ENCODE measurements at places on chromosomes 4 and X.
A peak's percentile ranks its signal among the peaks of the same experiment; 100 is the strongest.

DNA sequence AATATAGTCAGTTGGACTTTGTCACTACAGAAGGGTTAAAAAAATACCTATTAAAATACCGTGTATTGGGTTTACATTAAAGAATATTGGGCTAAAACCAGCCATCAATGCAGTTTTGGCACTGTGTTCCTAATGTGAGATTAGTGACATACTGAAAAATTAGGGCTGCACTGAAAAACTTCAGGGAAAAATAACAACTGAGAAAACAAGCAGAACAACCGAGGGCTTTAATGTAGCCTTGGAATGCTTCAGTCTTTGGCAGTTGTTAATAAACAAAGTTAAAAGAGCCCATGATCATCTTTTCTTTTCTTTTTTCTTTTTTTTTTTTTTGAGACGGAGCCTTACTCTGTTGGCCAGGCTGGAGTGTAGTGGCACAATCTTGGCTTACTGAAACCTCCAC lies 12.4 kb downstream of the STAG2 start:
- DNase-seq = no peak

DNA sequence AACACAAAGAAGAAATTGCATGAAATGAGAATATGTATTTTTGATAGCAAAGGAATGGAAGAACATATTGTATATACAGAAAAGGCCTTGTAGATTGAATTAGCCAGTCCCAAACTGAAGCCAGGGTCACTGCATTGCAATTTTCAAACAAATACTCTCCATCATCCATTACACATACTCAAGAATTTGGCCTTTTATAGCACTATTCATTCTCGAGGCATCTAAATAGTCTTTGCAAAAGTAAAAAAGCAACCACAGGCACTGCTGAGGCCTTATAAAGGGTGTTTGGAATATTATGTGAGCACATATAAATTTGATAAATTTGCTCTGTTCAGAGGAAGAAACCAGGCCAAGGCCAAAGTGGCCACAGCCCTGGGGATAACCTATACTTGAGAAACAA lies 123.0 kb downstream of the ZNF827 start:
- no peak for DNase-seq

GRCh38 chr4:37721995-37722638 lies 35.9 kb upstream of the RELL1 start:
- no peak for DNase-seq

DNA sequence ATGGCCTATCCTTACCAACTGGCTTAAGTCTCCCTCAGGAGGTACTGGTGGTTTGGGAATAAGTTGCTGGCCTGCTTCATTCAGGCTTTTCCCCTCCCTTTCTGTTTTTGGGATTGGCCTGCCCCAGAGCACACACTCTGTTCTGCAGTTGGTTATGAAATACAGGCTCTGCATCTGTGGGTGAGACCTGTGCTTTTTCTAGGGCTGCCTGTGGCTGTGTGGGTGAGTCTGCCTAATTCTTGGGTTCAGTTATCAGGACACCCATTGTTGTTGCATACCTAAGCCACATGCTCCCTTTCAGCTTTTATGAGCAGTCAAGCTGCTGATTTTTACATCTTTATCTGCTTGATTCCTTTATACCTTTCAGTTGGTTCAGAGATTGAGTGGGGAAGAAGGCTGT lies 19.0 kb upstream of the CWH43 start:
- DNase-seq = no peak

GRCh38 chr4:136012220-136012619 lies 1520.1 kb downstream of the PCDH18 start:
- no peak for DNase-seq

DNA sequence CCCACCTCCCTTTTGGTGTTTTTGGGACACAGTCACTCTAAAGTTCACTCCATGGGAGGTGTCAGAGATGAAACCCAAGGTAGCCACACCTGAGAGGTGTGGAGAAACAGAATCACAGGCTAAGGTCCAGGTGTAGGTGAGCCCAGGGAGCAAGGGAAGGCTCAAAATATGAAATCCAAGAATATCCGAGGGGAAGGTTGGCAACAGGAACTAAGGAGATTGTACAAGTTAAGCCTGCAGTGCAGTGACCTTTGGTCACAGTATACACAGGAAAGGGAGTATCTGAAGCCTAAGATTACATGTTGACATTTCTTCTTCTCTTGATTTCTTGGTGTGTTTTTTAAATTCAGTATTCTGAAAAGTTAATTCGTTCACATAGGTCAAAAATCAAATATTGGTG lies 46.5 kb downstream of the PHF8 start:
- DNase-seq = no peak

GRCh38 chr4:76447393-76447851 lies 12.4 kb downstream of the SHROOM3 start:
- DNase-seq = no peak

GRCh38 chrX:80184854-80185253 lies 170.3 kb downstream of the TBX22 start:
- no peak for DNase-seq

GRCh38 chr4:118280501-118281218 lies 72.1 kb downstream of the PRSS12 start:
- peak; percentile 54 for DNase-seq

DNA sequence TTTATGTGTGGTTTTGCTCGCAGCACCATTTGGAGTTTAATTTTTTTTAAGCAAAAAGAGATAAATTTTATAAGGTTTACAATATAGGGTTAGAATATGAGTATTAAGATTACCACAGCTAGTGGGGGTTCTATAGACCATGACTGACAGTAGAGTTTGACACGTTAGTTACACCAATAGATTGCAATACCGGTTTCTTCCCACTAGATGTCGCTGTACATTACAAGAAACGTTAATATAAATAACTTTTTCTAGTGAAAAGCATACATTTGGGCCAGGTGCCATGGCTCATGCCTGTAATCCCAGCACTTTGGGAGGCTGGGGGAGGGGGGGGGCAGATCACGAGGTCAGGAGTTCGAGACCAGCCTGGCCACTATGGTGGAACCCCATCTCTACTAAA lies 433.6 kb downstream of the MAGEB5 start:
- DNase-seq = no peak

- DNase-seq = no peak
These were observed 1560.4 kb upstream of the TENM3 start for GRCh38 chr4:180682776-180683175.

GRCh38 chr4:41693629-41694028 lies 54.9 kb downstream of the PHOX2B start:
- no peak for DNase-seq

GRCh38 chr4:8761167-8761823 lies 110.3 kb downstream of the HMX1 start:
- no peak for DNase-seq

DNA sequence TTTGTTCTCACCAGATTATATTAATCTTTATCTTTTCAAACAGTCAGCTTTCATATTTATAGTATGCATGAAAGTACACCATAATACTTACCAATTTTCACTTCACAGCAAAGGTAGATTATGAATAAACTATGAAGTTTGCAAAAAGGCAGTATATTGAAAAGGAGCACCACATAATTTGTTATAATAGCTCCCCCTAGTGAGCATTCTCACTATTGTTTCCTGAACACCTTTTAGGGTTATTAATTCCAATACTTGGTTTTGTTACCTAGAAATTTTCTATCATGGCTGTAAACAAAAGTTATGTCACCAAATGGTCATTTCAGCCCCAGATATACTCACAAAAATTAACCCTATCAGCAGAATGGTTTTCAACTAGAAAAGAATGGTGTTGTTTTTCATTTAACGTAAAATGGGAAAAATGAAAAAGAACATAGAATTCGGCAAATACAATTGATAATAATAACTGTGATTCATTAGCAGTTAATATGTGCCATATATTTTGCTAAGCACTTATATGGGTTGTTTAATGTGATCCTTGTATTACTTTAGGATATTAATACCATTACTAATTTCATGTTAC lies 30.2 kb upstream of the NKX6-1 start:
- no peak for DNase-seq

- DNase-seq = peak; percentile 93
These were observed 29.6 kb upstream of the SPON2 start for GRCh38 chr4:1201851-1202525.

- no peak for DNase-seq
These were observed 271.8 kb upstream of the ARX start for GRCh38 chrX:25287521-25287920.

DNA sequence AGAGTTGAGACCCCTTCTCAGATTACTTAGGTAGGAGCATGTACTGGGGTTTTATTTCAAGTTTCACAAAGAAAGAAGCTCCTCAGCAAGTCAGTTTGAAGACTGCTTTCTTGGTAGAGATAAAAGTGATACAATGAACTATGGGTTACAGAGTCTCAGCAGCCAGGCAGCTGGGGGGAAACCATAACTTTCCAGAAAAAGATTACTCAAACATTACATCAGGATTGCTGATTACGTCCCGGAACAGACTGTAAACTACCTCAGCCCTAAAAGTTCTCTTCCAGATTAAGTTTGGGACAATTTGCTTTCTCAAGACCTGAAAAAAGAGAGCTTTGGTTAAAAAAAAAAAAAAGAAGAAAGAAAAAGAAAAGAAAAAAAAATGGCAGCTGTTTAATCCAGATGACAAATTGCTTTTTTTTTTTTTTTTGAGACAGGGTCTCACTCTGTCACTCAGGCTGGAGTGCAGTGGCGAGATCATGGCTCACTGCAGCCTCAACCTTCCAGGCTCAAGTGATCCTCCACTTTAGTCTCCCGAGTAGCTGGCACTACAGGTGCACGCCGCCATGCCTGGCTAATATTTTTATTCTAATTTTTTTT lies 16.6 kb downstream of the SAT1 start:
- no peak for DNase-seq

DNA sequence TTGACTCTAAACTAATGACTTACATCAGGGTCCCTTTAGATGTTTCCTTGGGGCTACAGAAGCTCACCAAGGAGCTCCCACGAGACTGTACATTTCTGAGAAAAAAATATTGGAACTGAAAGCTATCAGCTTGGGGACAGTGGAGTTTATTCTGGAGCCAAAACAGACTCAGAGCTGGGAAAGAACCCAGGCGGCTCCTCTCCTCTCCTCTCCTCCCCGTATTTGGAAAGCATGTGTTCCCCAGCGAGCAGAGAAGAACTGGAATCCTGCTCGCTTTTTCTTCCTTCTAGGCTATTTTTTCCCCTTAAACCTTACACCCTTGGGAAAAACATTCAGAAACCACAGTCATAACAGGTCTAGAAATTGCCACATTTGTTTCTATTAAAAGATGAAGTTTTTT lies 4.3 kb upstream of the MAP7D3 start:
- DNase-seq = no peak

DNA sequence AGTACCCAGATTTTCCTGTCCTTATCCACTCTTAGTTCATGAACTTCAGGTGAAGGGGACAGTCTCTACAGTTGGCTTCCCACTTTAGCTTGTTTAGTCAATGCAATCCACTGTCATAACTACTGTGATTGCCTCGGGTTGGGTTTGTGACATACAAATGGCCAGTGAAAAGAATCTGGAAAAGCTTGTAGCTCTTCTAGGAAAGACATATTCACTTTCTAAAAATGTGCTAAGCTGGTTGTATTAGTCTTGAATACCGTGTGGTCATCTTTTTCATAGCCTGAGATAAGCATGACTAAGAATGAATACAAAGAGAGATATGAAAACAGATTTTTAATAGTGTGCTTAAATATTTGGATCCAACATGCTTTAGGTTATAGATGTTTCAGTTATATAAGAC lies 1443.5 kb upstream of the IGFBP7 start:
- DNase-seq = no peak

- DNase-seq = no peak
These were observed 26.1 kb downstream of the ZFP42 start for GRCh38 chr4:188021548-188022249.

DNA sequence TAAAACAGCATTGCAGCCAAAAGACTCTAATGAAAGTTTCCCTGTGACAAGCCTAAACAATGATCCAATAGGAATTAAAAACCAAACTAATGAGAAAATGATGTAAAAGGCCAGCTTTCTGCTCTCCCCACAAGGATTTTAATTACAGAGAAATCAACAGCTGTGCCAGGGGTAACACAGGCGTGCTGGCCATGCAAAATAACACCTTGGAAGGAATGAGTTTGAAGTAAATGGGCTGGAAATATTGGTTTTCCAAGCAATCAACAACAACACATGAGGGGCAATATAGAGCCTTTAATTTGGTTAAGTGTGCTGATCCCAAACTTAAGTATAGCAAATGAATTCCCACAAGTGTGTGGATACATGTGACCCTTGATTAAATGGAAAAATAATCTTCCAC lies 56.9 kb downstream of the NDNF start:
- DNase-seq = no peak

DNA sequence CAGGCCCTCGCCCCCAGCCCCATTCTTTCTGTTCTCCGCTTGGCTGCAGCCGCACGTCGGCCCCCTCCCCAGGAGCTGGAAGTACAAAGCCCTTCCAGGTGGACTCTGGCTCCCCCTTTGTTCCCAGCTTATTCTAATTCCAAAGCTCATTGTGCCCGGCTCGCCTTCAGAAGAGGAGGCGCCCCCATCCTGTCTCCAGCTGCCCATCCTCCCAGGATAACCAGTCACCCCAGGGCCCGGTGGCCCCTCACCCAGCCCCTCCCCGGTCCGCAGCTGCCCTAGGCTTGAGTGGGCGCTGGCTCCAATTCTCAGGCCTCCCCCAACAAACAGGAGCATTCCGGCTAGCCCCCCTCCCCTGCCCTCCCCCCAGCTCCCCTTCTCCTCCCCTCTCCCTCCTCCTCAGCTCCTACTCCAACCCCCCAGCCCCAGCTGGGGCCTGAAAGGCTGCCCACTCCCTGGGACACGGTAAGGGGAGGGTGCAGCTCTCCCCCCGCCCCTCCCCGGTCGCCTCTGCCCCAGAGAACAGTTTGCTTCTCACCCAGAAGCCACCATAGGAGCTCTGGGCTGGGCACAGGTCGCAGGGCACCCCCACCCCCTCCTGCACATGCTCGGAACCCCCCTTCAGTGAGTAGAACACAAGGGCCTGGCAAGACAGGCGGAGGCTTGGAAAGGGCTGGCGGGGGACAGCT lies 3.1 kb upstream of the SLC6A8 start:
- no peak for DNase-seq

- no peak for DNase-seq
These were observed 8.0 kb downstream of the SFRP2 start for GRCh38 chr4:153780876-153781275.

DNA sequence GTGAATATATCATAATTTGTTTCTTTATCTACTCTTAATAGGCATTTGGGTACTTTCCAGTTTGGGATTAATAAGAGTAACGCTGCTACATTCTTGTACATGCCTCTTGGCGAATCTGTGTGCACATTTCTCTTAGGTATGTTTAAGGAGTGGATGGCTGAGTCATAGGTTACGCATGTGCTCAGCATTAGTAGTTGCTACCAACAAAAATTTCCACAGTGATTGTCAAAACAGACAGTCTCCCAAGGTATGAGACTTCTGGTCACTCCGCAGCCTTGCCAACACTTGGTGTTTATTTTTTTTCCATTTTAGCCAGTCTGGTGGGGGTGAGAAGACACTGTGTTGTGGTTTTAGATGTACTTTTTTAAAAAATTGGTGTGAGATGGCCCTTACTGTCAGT lies 44.6 kb downstream of the FGFBP1 start:
- no peak for DNase-seq

GRCh38 chrX:15293451-15293850 lies 22.0 kb downstream of the ASB11 start:
- DNase-seq = no peak

- no peak for DNase-seq
These were observed 122.2 kb downstream of the SHROOM4 start for GRCh38 chrX:50691820-50692219.
